ENCODE measurements at places on chromosomes 5 and 9.

DNA sequence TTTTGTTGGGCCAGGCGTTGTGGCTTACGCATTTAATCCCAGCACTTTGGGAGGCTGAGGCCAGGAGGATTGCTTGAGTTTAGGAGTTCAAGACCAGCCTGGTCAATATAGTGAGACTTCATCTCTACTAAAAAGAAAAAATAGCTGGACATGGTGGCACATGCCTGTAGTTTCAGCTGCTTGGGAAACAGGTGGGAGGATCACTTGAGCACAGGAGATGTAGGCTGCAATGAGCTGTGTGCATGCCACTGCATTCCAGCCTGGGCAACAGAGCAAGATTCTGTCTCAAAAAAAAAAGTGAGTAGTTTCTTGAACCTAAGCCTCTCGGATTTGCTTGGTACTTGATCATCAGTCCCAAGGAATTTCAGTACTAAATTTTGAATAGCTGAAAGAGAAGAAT, 26.9 kb downstream of the G3BP1 start:
- no peak for DNase-seq

DNA sequence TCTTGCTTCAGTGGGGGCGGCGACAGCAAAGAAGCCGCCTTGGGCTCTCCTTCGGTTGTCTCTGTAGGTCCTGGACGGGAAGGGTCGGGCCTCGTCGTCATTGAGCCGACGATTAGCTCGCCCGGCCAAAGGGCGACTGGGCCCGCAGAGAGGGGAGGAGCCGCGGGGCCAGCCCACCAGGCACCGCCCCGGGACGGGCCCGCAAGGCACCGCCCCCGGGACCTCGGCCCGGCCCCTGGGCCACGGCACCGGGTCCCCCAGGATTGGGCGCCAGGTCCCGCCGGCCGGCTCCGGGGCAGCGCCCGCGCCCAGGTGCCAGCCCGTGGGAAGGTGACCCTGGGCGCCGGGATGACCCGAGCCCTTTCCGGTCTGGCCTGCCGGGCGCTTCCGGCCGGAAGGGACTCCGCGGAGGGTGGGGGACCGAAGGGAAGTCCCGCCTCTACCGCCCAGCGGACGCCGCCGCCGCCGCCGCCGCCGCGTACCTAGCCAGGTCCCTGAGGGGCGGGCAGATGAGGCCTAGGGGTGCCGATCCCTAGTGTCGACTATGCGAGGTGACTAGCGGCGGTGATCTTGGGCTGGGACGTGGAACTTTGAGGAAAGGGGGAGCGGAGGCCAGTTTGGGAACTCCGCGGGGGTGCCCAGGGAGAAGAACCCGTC, at the start of the genes GBA2 and RGP1:
GBA2 (minus strand) TSS at position 371 of the 657 bp plus-strand sequence. CDS start 524 bp downstream, outside the sequence.
RGP1 (plus strand) TSS at position 430 of the 657 bp plus-strand sequence. CDS start 469 bp downstream, outside the sequence.
- DNase-seq: peak; percentile 68

GRCh38 chr5:30607301-30607894, 586.1 kb upstream of the CDH6 start:
- no peak for DNase-seq

- DNase-seq: no peak
These were observed 12.9 kb downstream of the CCT5 start for GRCh38 chr5:10262995-10263394.

DNA sequence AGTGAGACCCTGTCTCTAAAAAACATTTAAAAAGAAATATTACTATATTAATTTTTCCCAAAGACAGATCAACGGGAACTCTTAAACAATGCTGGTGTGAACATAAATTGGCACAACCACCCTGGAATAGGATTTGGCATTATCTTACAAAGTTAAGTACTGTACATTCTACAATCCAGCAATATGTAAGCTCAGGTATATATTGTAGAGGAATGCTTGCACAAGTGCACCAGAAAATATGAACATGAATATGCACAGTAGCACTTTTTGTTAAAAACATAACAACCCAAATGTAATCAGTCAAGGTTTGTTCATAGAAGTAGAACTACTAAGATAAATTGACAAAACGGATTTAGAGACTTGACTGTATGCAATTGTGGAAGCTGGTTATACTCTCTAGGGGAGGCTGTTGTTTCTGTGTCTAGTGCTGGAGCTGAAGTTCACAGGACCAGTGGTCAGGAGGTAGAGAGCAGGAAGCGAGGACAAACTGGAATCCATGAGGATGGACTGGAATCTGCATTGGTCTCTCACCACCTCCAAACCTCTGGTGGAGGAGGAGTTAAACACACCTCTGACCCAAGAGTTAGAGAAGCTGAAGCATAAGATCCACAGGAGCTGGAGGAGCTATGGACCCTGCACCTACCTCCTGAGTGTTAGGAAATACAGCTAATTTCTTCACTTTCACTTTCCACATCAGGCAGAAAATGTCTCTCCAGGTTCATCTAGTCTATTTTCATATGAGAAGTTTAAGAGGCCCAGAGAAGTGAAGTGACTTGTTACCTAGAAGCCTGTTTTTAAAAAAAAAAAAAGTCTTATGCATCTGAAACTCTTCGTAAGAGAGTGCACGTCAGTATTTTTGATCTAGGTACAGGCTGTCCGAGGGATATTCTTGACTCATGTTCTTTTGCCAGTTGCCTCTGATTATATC, 20.3 kb upstream of the RIC1 start:
- no peak for DNase-seq

DNA sequence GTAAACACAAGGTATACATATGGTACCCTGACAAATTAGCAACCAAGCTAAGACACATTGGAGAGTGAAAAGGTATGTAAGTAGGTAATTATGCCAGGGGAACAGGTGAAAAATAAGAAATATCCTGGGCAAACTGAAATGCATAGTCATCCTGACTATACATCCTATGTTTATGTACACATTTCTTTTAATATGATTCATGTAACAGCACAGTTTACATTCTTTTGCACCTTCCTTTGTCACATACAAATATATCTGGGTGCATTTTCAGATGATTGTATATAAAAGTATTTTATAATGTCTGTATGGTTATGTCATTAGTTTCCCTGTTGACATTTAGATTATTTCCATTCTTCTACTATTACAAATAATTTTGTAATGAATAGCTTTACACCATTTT, 1146.9 kb downstream of the EFNA5 start:
- DNase-seq: no peak

DNA sequence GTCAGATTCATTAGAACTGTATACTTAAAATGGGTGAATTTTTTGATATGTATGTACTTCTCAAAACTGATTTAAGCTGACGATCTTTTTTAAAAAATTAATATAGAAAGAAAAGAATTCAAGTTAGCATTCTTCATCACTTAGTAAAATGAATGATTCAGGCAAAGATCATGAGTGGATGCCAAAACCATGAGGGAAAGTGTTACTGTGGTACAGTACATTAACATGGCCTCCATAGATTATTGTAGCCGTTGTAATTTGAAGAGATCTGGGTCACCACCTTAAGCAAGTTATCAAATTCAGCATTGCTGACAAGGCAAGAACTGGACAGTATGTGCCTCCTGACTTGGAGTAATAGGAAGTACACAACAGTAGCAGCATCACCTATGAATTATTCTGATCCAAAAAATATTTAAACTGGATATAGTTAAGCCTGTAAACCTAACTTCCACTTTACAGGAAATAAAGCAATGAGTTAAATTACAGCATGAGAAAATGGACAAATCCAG, 29.7 kb downstream of the C9orf85 start:
- no peak for DNase-seq

GRCh38 chr9:95089257-95090022, 228.1 kb downstream of the FANCC start:
- no peak for DNase-seq

DNA sequence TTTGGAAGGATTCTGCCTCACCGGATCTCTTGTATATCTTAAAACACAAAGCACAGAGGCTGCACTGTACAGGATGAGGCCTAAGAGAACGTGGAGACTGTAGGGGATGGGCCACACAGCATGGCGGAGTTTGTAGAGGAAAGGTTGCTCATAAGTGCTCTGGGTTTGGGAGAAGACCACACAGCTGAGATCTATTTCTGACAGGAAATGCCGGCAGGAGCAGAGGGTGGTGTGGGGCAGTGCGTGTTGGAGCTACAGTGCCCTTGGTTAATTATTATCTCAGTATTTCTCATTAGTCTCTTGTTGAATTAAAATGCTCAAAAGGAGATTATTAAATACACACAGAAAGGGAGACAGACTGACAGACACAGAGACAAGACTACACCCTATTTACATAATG, 9.6 kb downstream of the PALM2AKAP2 start:
- DNase-seq: no peak

DNA sequence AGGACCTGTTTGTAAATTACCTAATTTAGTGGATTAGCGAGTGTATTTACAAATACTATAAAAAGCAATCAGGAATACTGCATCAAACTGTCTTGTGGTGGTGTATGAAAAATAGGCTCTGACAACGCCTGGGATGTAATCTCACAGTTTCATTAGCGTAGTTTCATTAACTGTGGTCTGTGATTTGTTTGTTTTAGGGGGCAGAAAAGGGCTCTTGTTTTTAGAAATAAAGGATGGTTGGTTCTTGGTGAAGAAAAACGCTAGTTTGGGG, 1.4 kb downstream of the SLC44A1 start:
- no peak for DNase-seq

DNA sequence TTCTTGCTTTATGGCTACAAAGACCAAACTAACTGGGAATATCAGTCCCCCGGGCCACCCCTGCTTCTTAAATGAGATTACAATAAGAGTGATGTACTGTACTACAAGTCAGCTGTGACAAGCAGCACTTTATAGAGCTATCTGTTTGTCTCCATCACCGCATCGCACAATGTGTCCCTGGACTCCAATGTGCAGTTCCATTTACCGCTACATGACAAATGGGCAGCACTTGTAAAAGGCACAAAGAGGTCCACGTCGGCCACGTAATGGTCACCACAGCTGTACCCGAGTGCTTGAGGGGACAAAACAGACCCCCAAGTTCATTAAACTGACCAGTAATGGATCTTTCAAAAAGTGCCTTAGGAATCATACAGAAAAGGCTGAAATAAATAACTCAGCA, 54.1 kb downstream of the PSMB7 start:
- no peak for DNase-seq

GRCh38 chr5:54388811-54389210, 66.7 kb upstream of the HSPB3 start:
- DNase-seq: no peak

GRCh38 chr5:127571314-127572131, 54.1 kb downstream of the PRRC1 start:
- no peak for DNase-seq

- no peak for DNase-seq
These were observed 323.3 kb downstream of the GADD45G start for GRCh38 chr9:89928106-89928505.

DNA sequence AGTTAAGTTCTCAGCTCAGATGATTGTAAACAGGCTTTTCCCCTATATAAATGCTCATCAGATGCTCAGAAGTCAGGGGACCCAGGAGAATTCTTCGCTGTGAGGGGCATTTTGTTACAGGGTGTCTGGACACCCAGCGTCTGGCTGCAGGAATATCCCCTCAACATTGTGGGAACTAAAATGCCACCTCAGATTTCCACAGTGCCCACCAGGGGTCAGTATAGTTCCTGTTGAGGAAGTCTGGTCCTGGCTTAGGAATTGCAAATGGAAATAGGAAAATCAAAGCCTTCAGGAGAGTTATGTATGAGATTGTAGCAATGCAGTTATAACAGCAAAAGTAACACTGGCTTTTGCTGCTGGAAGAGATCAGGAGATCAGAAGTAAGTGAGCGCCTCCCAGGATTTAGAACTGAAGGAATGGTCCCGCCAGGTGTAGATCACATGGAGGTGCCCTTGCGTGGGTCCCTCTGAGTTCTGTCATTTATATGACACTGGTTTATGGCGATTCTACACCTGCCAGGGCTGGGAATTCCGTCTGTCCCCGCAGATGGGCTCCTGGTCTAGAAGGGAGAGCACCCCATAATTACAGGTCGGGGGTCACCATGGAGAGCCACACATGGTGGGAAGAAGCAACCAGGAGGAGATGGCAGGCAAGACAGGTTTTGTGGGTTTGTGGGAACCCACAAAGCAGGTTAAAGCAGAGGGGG, 47.1 kb upstream of the CTSL start:
- no peak for DNase-seq

DNA sequence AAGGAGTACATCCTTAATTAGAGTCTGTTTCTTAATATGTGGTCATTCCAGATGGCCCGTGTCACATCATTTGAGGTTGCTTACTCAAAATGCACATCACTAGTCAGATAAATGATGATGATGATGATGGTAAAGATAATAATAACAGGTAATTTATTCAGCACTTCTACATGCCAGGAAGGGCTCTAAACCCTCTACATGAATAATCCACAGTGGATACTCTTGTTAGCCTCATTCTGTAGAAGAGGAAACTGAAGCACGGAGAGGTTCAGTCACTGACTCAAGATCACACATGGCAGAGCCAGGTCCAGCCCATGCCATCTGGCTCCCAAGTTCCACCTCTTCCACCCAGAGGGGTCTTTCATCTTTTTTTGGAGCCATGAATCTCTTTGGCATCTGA, 11.7 kb downstream of the SH3PXD2B start:
- DNase-seq: no peak

DNA sequence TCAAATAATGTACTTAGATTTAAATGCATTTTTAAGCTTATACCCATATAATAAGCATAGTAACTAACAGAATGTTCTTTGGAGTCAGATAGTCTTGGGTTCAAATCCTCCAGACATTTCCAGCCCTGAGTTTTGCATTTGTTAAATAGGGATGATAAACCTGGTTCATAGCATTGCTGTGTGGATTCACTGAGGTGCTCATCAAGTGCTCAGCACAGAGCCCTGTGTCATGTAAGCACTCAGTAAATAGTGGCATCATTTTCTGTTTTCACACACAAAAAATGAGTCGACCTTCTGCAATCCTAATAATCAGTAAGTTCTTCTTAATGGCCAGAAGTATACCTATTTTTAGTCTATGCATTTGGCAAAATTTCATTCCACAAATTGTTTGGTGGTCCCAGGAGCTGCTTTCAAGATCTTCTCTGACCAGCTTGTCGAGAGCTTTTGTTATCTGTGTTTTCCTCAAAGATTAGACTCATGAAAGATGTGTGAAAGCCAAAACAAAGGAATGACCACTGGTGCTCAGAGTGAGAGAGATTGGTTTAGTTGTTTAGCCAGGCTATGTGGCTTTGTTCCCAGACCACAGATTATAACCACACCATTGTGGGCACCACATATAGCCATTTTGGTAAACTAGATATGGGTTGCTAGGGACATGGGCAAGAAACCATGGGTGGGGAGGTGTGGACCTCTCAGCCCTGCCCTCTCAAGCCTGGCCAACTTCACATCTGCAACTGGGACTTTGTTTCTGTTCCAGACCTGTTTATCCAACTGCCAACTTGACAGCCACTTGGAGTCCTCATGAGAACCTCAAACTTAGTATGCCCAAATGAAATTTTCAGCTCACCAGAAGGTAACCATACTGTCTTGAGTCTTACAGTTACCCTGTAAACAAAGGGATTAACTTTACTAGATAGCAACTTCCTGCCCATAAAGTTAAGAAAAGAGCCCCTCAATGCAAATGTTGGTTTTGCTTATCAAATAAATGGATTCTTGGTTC, 45.0 kb downstream of the DOCK8 start:
- DNase-seq: no peak

DNA sequence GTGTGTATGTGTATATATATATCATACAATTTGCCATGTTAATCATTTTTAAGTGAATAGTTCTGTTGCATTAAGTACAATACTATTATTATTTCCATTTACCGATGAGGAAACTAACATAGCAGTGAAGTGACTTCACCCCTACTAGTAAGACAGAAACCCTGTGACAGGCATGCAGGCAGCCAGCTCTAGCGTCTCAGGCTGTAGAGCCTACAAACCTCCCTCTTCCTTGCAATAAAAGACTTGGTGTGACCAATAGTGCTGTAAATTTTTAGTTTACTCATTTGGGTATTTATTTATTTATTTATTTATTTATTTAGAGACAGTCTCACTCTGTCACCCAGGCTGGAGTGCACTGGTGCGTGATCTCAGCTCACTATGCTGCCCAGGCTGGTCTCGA, 24.7 kb downstream of the FNBP1 start:
- no peak for DNase-seq

Measured in stimulated activated CD4-positive, alpha-beta T cell treated with anti-CD3 and anti-CD28 coated beads, TNF-alpha, amount 100 ng/mL, for 48 hours (primary cell).